ENCODE measurements at places on chromosomes 6 and 20. TPM values are rescaled to one million over a fixed set of nuclear protein-coding genes. Genes with fewer than 3 reads are reported as not detected.
A peak's percentile ranks its signal among the peaks of the same experiment; 100 is the strongest.

The IL17A gene
- not detected for total RNA-seq

The RBBP9 gene
- total RNA-seq: 20.1 TPM

DNA sequence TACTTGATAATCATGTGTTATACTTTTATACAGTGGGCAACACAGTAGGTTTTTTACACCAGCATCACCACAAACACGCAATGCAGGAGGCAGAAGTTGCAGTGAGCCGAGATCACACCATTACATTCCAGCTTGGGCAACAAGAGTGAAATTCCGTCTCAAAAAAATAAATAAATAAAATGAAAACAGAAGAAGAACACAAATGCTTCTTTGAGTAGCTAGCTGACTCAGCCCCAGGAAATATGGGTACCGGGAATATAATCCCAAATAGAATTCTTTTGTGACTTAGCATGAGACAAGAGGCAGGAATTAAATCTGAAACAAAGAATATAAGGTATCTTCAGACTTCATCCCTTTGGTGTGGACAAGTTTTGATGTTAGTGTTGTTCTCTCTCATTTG, 164.2 kb upstream of the ATXN1 start:
- H3K27ac ChIP-seq: no peak overlapping the region
- no peak for DNase-seq
- H3K27me3 ChIP-seq: no peaks in the 10 kb centered on the region
- peaks cover 36% of the 10 kb centered on the region for H3K4me1 ChIP-seq
- no peak overlapping the region for H3K4me3 ChIP-seq

DNA sequence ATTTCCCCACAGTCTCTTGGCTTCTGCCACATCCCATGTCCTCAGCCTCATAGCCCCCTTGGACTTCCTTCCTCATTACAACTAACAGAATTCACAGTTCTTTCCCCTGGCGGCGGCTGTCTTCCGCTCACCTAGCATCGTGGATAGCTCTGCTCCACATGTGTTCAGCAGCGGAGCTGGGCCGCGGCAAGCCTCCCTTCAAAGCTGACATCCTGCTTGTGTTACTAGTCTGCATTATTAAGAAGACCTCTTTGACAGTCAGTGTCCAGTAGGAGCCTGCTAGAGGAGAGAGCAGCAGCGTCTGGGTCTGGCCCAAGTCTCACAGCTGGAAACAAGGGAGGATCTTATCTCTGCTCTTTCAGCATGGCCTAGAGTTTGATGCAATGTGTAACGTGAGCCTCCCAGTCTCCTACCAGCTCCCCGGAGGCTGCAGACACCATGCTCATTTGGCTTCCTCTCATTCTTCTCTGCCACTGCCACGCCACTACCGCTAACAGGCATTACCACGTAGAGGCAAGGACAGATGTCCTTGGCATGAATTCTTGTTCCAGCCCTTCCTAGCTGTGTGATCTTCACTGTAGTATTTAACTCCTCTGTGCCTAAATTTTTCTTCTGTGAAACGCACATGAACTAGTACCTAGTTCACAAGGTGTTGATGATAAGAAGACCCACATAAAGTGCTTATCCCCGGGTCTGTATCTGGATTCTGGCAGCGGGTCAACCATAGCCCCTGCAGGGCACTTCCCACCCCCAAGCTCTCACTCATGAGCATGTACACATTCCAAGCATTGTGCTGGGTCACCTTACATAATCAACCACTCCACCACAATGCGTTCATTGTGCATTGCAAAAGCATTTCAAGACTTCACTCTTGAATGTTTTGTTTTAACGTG, 107.1 kb upstream of the BACH2 start:
- DNase-seq: peak; percentile 66
- H3K4me1 ChIP-seq: no peaks in the 10 kb centered on the region
- H3K27me3 ChIP-seq: peaks cover 15% of the 10 kb centered on the region
- no peaks in the 10 kb centered on the region for H3K36me3 ChIP-seq

DNA sequence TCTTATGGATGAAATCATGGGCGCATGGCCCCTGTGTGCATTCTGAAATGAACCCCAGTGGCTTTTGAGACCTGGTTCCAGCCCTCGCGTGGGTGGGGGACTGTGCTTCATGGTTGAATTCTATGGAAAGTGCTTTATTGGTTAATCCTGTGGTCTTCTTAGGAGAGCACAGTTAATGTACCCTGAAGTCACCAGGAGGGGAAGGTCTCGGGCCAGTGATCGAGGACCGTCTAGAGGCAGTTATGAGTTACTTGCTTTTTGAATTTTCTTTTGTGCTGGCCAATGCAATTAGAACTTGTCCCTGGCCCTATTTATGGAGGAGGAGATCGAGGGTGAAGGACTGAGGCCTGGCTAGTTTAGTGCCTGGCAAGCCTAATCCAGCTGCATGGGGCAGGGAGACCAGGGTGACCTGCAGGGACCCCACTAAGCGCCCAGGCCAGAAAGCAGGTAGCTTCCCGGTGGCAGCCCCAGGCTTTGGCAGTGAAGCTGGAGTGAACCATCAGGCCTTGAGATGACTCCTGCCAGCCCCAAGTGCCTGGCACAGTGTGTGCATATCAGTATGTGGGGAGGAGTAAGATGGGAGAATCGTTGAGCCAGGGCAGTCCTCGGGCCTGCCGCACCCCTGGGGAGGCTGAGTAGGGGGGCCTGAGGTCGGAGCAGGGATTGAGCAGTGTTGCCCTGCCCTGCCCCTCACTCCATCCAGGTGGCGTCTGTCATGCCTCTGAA, 144.6 kb upstream of the RNF24 start:
- H3K36me3 ChIP-seq: no peaks in the 10 kb centered on the region
- H3K27ac ChIP-seq: no peak overlapping the region
- H3K27me3 ChIP-seq: no peaks in the 10 kb centered on the region
- peaks cover 22% of the 10 kb centered on the region for H3K4me1 ChIP-seq
- no peak for DNase-seq

DNA sequence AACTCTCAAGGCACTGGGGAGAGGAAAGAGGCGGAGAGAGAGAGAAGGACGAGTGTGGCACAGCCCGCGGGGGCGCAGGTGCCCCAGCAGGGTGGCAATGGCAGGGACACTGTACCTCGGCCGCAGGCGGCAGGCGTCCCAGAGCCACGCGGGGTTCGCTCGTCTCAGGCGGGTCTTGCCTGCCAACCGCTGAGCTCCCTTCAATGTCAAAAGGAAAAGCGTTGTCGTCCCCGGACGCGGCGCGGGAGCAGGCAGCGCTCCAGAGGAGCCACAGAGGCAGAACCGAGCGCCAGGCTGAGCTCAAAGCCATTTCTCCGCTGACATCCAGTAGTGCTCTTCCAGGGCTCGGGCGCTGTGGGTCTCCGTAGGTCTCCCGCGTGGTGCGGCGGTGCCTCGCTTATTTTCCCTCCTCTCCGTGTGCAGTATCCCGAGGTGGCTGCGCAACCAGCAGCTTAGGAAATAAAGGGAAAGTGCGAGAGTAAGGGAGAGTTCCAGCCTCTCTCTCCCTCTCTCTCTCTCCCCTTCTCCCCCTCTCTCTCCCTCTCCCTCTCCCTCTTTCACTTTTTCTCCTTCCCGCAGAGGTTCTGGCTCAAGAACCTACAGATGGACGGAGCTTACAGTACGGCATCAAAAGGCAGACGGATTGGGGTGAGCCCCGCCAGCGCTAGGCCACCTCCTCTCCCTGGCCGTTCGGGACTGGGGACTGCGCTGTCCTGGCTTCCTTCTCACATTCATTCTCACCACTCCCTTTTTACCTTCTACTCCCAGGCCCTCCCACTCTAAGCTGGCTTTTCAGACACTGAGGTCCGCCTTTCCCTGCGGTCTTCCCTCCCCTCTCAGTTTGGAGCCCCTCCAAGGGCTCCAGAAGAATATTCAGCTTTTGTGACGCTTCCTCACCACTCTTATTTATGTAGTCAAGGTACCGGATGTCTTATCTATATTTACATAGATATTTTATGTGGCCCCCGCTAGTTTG, at the start of gene LAMA4:
Gene LAMA4, minus strand, starts transcription at position 727 of the 976 bp plus-strand sequence. Its CDS starts 417 bp downstream, at position 310.
- H3K27me3 ChIP-seq: peaks cover 14% of the 10 kb centered on the region
- no peaks in the 10 kb centered on the region for H3K36me3 ChIP-seq
- peak within 1 kb of the TSS; percentile 51 for H3K4me3 ChIP-seq

The MUC22 gene
- not detected for total RNA-seq

- no peaks in the 10 kb centered on the region for H3K27me3 ChIP-seq
- peak; percentile 28 for DNase-seq
- peaks cover 6% of the 10 kb centered on the region for H3K4me1 ChIP-seq
- H3K27ac ChIP-seq: no peak overlapping the region
- H3K36me3 ChIP-seq: no peaks in the 10 kb centered on the region
- H3K4me3 ChIP-seq: no peak overlapping the region
Observed at GRCh38 chr20:57685146-57685758, 24.6 kb downstream of the PMEPA1 start.

DNA sequence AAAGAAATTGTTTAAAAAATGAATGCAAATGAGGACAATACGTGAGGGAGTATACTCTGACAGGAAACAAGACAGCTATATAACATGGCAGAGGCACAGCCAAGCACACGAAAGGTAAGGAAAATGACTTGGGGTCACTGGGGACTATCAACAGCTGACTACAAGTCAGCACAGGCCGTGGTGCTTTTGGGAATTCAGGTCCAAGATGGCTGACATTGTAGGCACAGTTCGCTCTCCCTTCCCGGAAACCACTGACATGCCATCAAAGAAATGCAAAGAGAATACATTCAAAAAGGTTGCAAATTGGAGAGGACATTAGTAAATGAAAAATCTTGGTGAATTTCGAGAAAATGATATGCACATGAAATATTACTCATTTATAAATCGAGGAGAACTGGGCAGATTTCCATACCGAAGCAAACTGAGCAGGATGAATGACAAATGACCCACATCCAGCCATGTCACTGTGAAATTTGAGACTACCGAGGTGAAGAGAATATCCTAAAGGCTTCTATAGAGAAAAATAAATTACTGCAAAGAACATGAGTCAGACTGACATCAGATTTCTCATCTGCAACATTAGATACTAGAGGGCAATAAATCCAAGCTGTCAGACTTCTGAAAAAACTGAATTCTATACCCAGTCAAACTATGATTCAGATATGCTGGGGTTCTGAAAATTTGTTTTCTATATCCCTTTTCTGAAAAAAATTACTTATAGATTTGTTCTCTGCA, 391.1 kb downstream of the BTBD9 start:
- H3K27ac ChIP-seq: no peak overlapping the region
- H3K27me3 ChIP-seq: no peaks in the 10 kb centered on the region
- H3K4me1 ChIP-seq: no peaks in the 10 kb centered on the region
- H3K4me3 ChIP-seq: no peak overlapping the region
- peak; percentile 24 for DNase-seq

- H3K36me3 ChIP-seq: no peaks in the 10 kb centered on the region
- no peaks in the 10 kb centered on the region for H3K27me3 ChIP-seq
- no peaks in the 10 kb centered on the region for H3K4me1 ChIP-seq
- H3K4me3 ChIP-seq: no peak overlapping the region
- no peak for DNase-seq
Observed at GRCh38 chr6:16824845-16825685, 63.8 kb upstream of the ATXN1 start.

GRCh38 chr6:14950103-14950969, 295.5 kb upstream of the JARID2 start:
- H3K4me1 ChIP-seq: no peaks in the 10 kb centered on the region
- no peaks in the 10 kb centered on the region for H3K27me3 ChIP-seq
- no peak overlapping the region for H3K27ac ChIP-seq
- no peaks in the 10 kb centered on the region for H3K36me3 ChIP-seq

All from A673 (cell line).